ENCODE measurements at places on chromosomes 16 and 17. TPM values are rescaled to one million over a fixed set of nuclear protein-coding genes. Genes with fewer than 3 reads are reported as not detected.
A peak's percentile ranks its signal among the peaks of the same experiment; 100 is the strongest.

The ADORA2B gene
- total RNA-seq, result 1.9 TPM

The WNT3 gene
- total RNA-seq, result 0.05 TPM

The SLC16A11 gene
- total RNA-seq, result 0.40 TPM

- H3K36me3 ChIP-seq, result peaks cover 6% of the 10 kb centered on the region
- no peaks in the 10 kb centered on the region for H3K27me3 ChIP-seq
- peak; percentile 90 for DNase-seq
- peaks cover 6% of the 10 kb centered on the region for H3K4me1 ChIP-seq
- H3K4me3 ChIP-seq, result no peak overlapping the region
Observed at GRCh38 chr16:70395345-70395901, 43.5 kb downstream of the ST3GAL2 start.

Measured in activated CD4-positive, alpha-beta T cell treated with anti-CD3 and anti-CD28 coated beads, Interleukin-2, amount 10 ng/mL, durations not matched to agents 24 days and 14 days (primary cell).